Stimulated activated CD4-positive, alpha-beta T cell treated with anti-CD3 and anti-CD28 coated beads, Interleukin-15, amount 100 ng/mL, for 1 hour (primary cell): ENCODE measurements at places on chromosomes 2 and 18.

GRCh38 chr2:175687465-175687864, 314.6 kb downstream of the LNPK start:
- no peak for DNase-seq

GRCh38 chr18:34224423-34225217, at the start of gene NOL4:
TSS of gene NOL4 (minus strand) at chr18:34224913. CDS start at chr18:34223253, 1,660 bp downstream.
- DNase-seq = no peak

GRCh38 chr2:239920693-239921365, 104.3 kb downstream of the NDUFA10 start:
- no peak for DNase-seq

- DNase-seq = no peak
Observed at GRCh38 chr2:120235681-120236080, 12.5 kb upstream of the TMEM185B start.
